ENCODE measurements at places on chromosomes 2 and 18.

DNA sequence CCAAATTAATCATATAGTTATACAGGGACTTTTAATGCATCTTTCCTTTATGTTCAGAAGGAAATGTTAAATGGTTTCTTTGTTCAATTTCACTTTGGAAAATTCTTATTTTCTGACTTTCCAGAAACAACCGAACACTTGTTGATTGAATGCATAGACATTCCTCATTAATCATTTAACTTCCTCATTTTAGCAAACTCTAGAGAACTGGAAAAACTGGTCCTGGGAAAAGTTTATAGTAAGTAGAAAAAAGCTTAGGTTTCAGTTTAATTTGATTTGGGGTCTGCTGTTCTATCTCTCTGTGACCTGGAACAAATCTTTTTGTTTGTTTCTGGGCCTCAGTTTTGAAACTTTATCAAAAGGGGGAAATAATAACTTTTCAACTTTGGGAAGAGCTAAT, 320.4 kb downstream of the CMPK2 start:
- no peak for DNase-seq

DNA sequence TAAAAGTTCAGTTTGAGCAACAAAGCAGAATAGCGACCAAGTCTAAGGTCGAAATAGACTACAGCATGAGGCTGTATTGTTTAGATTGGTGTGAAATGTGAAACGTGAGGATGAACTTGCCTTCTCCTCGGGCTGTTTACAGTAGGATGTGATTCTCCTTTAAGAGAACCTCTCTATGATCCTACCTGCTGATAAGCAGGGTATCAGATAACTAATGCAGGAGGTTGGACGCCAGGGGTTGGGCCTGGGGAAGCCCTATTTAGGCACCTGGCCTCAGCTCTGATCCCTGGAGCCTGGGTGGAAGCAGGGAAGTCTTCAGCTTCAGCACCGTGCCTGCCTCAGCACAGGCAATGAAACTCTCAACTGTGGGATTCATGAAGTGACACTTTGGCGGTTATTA, 11.4 kb downstream of the CRYGD start:
- DNase-seq, result no peak

DNA sequence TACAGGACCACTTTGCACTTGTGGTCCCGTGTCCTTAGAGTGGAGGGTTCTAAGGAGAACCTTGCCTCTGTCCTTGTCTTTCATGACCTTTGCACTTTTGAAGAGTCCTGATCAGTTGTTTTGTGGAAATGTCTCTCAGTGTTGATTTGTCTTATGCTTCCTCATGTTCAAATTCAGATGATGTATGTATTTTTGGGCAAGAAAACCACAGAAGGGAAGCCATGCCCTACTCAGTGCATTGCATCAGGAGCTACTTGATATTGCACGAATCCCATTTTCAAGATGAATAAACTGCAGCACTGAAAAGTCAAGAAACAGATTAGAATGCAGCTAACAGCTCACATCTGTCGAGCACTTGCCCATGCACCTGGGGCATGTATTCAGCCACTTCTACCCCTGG, 152.2 kb downstream of the INHBB start:
- DNase-seq, result peak; percentile 58

DNA sequence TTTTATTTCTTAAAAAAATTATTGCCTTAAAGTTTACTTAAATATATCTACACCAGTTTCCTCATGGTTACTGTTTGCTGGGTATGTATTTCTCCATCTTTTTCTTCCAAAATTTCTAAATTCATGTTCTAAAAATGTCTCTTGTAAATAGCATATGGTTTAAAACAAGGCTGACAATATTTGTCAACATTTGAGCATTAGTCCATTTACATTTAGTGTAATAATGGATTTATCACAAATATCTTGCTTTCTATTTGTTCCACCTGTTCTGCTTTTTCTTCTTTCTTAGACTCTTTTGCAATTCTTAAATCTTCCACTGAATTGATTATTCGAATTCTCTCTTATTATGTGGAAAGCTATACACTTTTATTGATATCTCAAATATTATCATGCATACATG, 87.7 kb upstream of the SMAD7 start:
- no peak for DNase-seq

- no peak for DNase-seq
These were observed 95.1 kb downstream of the ALPK2 start for GRCh38 chr18:58533766-58534165.

- DNase-seq, result no peak
These were observed 156.7 kb downstream of the MBD5 start for GRCh38 chr2:148177559-148177958.

DNA sequence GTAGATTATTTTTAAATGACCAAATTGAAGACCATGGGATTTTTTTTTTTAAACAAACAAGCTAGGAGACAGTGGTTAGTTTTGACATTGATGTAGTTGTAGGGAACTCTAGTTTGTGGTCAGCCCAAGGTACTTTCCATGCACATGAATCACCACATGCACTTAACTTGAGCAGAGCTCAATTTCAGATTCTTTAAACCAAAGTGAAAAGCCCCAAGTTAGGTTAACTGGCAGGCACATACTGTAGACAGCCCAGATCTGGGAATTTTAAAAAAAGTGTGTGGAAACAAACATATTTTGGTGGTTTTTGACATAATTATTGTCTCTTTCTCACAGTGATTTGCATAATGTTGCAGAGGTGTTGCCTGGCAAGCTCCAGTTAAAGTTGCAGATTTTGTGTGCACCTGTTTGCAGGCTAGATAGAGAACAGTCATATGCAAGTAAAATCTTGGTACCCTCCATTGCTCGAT, 88.4 kb downstream of the BCL2L11 start:
- DNase-seq, result peak; percentile 62

DNA sequence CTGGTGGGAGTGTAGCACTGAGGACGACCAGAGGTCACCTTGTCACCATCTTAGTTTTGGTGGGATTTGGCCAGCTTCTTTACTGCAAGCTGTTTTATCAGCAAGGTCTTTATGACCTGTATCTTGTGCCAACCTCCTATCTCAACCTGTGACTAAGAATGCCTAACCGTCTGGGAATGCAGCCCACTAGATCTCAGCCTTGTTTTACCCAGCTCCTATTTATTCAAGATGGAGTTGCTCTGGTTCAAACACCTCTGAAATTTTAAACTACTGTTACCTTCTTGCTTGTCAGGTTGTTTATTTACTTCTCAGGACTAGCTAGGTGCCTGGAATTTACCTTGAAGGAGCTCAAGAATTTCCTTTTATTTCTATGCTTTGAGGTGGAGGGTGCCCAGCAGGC, 9.5 kb upstream of the KCNG3 start:
- DNase-seq, result no peak

GRCh38 chr2:170189757-170190156, 11.8 kb downstream of the MYO3B start:
- no peak for DNase-seq

DNA sequence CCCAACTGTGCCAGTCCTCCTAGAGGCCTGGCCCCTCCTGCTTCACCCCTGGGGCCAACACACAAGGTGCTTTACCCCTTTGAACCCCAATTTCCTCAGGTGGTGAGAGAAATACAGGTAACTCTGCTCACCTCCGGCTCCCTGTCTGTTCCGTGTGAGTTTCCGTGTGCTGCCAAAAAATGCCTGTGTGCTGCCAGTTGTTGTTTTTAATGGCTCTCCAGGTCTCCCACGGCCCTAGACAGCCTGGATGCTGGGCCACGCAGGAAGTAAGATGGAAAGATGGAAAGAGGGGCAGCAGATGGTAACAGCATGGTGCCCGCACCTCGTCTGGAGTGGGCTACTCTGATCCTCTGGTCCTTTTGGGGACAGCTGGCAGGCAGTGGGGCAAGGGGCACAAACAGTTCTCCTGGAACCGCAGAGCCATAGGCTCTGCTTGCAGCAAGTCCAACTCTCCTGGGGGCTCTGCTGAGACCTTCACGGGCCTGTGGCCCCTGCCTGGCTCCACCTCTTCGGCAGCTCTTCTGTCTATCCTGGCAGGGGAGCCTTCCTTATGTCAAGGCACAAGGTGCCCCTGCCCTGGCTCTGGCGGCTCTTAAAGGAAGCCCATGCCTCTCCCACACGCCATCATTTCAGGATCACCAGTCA, 4.3 kb upstream of the ARHGEF4 start:
- DNase-seq, result no peak

DNA sequence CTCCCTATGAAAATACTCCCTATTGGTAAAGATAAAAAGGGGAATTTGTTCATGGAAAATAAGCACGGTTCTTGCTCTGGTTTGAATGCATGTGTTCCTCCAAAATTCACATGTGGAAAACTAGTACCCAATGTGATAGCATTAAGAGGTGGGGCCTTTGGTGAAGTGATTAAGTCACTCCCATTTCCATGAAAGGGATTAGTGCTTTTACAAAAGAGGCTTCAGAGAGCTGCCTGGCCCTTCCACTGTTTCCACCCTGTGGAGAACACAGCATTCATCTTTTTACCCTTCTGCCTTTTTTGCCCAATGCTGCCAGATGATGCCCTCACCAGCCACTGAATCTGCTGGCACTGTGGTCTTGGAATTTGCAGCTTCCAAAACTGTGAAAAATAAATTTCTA, 666.8 kb downstream of the ARHGAP15 start:
- DNase-seq, result no peak

DNA sequence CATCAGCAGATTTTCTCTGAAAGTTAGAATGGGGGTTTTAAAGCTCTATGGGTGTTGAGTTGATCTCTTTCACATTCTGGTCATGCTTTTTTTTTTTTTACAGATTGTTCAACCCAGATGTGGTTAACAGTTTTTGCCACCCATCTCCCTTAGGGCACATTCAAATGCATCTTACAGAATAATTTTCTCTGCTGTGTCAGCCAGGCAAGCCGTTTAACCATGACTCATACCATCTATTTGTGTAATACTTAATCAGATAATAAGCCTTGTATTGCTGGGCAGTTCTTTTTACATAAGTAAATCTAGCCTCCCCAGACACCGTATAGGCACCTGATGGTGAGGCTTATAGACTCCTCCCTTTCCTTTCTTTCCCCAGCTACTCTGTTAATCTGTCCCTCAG, 62.0 kb downstream of the TGIF1 start:
- no peak for DNase-seq

DNA sequence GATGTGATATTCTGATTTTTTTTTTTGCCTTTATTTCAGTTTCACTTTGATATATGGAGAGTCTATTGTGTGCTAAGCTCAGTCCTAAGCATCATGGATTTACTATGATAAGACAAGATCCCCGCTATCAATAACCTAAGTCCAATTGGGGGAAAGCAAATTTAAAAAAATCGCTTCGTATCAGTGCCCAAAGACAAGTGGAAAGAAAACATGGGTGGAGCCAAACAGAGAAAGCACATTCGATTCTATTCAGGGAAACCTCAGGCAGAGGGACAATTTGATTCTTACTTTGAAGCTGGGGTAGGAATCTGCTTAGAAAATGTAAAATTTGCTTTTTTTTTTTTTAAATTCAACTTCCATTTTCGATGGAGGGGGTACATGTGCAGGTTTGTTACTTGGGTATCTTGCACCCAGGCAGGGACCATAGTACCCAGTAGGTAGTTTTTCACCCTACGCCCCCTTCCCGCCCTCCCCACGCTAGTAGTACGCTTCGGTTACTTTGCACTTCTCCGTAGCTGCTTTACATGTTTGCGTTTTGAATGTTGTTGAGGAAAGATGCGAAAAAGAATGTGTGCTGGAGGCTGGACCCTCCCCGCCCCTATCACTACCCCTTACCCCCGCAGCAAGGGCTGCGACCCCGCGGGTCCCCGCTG, 12.4 kb downstream of the KIF5C start:
- no peak for DNase-seq

DNA sequence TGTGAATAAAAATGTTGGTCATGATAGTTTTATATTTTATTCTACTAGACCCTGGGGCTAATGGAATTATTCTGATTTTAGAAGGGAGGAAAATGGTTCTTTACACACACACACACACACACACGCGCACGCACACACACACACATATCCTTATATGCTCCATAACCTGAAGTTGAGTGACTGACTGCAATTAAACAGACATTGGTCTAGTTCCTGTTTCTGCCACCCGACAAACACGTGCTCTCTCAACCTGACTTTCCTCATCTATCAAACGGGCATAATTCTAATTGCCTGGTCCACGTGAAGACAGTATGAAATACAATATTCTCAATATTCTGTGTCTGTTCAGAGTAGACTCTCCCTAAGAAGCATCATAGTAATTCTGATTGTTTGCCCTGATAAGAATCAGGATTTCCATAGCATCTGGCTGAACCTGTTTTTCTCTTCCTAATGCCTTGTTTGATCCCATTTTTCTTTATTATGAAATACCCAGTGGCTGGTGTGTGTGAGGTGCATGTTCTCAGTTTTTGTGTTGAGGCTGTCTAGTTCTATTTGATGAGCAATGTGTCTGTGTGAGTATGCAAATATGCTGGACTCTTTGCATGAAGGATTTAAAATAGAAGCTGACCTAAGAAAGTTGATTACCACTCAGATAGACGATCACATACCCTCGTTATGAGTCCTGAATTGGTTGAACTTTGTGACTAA, 51.0 kb downstream of the SETBP1 start:
- no peak for DNase-seq

- DNase-seq, result no peak
These were observed 931.1 kb downstream of the LRP1B start for GRCh38 chr2:141199711-141200110.

DNA sequence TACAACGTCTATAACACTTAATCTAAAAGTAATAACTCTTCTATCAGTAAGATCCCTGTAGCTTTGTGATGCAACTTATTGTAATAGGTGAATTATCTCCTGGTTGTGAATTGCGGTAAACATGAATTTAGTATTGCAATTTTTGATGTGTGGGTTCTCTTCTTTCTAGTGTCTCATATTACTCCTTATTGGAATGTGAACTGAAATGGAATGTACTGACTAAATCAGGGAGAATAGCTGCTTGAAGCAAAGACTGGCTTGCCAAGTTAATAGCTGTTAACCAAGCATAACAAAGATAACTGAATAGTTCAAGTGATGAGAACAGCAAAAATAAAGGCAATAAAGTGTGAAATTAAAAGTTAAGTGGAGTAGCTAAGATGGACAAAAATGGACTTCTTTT, 60.5 kb upstream of the TFPI start:
- no peak for DNase-seq

- peak; percentile 93 for DNase-seq
These were observed 30.7 kb upstream of the PTMA start for GRCh38 chr2:231677632-231678104.

- no peak for DNase-seq
These were observed 254.7 kb downstream of the MREG start for GRCh38 chr2:215758691-215759090.

GRCh38 chr18:26074246-26074645, 16.2 kb downstream of the SS18 start:
- no peak for DNase-seq

DNA sequence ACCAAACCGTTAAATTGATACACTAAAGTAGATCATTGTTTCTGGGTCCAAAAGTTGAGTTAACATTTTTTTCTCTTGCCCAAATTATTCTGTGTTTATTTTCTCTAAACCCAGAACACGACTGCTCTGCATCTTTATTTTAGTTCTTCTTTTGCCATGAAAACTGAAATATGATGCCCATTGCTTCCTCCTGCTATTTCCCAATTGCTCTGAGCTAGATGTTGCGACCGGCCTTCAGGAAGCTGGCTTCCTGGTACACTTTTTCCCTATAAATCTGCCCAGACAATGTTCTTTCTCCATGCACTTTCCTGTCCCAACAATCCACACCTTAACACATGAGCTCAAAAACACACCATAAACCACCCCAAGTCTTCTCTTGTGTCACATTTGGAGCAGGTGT, 501.4 kb downstream of the FBXO15 start:
- no peak for DNase-seq
